T-cell (primary cell): ENCODE measurements at places on chromosomes 12 and 14.
A peak's percentile ranks its signal among the peaks of the same experiment; 100 is the strongest.

DNA sequence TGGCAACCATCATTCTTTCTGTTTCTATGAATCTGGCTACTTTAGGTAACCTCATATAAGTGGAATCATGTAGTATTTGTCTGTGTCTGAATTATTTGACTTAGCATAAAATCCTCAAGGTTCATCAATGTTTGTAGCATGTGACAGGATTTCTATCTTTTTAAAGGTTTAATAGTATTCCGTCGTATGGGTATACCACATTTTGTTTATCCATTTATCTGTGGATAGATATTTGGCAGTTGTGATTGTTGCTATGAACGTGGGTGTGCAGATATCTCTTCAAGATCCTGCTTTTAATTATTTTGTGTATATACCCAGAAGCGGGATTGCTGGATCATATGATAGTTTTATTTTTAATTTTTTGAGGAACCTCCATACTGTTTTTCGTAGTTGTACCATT is 421.7 kb downstream of the PCNX1 start:
- DNase-seq, result no peak

DNA sequence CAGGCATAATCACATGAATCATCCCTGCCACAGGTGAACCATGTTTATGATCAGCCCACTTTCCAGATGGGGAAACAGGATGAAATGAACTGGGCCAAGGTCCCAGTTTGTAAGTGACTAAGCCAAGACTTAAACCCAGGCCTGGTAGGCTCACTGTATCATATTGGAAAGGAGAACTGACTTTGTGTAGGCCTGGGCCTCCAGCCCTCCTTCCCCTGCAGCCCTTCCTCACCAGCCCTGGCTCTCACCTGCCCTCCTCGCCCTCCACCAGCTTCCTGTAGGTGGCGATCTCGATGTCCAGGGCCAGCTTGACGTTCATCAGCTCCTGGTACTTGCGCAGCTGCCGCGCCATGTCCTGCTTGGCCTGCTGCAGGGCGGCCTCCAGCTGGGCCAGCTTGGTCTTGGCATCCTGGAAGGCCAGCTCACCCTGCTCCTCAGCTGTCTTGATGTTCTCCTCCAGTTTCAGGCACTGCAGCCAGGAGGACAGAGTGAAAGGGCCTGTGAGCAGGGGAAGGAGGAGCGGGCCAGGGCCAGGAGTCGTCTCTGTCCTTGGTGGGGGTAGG is 19.8 kb downstream of the KRT80 start:
- DNase-seq, result no peak

DNA sequence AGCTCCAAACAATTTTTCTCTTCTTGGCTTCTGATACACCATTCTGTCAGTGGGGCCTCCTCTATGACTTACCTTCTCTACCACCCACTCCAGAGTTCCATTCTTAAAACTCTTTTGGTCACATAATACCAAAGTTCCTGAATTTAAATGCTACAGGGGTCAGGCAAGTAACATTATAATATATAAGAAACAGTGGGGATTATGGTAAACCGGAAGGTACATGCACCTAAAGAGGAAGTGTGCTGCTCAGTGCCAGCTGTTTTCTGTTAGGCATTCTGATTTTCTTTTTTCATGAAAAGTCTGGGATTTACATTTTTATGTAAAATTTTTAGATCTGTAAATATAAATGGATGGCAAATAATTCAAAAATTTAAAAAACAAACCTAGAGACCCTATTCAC is 39.9 kb downstream of the SOS2 start:
- no peak for DNase-seq

DNA sequence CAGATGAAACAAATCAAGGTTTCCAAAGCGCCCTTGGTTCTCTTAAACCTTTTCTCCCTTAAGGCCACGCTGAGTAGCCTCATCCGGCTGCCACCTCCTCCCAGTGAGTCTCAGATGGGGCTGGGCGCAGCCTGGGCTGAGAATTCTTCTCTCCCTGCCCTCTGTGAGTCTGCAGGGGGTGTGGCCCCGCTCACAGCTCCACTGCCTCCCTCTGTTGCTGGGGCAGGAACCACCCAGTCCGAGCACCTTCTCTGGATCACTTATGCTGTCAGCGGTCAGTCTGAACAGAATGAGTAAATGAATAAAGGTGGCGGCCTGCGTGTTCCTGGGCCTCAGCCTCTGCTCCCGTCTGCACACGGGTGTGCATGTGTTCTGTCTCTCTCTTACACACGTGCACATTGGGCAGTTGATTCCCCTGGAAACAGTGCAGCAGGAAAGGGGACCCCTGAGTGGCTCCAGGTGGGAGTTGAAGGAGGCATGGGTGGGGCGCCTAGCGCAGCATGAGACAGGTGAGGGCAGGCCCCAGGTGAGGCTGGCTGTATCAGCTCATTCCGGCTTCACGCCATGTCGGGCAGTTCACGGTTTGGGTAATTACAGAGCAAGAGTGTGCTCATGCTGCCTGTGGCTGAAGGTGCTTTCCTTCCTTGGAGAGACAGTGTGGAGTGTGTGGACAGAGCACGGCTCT is 4.3 kb downstream of the PAPLN start:
- no peak for DNase-seq

DNA sequence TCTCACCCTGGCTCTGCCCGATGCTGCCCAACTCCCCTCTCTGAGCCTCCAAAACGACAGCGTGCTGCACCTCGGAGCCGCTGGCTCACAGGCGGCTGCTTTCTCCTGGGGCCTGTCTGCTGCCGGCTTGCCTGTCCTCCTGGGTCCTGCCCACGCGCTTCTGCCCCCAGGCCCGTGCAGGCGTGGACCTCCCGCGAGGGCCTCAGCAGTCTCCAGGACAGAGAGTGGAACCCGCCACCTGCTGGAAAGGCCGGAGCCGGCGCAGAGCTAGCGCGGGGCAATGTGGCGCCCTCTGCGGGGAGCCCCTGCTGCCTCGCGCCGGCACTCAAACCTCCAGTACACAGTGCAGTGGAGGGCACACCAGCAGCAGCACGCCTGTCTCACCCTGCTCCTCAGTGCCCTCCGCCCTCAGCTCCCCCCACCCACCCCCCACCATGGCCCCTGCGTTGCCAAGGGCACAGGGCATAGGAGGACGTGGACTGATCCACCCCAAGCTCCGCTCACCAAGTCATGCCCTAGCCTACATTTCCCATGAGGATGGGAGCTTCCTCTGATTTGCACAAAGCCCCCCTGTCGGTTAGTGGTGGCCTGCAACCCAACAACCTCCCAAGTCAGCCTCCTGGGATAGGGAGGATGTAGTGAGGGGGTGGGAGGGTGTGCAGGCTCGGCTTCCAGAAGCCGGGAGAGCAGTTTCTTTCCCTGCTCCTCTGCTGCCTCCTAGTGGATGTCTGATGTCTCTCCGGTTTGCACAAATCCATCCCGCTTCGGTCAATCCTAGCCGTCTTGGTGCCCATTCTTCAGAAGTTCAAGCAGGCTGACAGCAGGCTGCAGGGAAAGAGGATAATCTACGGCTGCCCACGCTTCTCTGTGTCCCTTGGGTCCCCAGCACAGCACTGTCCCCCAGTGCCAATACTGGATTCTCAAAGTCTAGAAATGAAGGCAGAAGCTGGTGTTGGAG is 25.2 kb downstream of the KRT8 start:
- DNase-seq, result peak; percentile 60
